ENCODE measurements at places on chromosomes 11 and 22.
A peak's percentile ranks its signal among the peaks of the same experiment; 100 is the strongest.

- peak overlapping the region; percentile 33 for H3K4me3 ChIP-seq
- H3K36me3 ChIP-seq, result no peaks in the 10 kb centered on the region
- peak; percentile 63 for DNase-seq
- peak overlapping the region; percentile 84 for H3K27ac ChIP-seq
- peaks cover 57% of the 10 kb centered on the region for H3K4me1 ChIP-seq
Measured at GRCh38 chr11:43555816-43556611, 124.5 kb upstream of the HSD17B12 start.

DNA sequence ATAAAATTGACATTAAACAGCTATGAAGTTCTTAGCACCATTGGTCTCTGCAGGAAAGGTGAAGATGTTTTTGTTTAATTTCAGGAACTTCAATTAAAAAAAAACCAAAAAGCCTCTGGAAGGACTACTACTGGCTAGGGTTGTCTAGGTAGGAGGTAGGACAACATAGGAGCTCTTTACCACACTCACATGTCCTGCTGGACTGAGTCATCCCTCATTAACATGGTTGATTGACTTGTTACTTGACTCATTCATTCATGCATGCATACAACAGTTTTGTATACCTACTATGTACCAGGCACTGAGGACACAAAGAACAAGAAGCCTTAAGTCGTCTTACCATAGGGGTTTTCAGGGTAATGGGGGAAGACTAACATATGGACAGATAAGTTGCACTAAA, 216.9 kb upstream of the ARHGAP20 start:
- H3K4me1 ChIP-seq, result no peaks in the 10 kb centered on the region
- no peak overlapping the region for H3K27ac ChIP-seq
- H3K36me3 ChIP-seq, result no peaks in the 10 kb centered on the region
- H3K4me3 ChIP-seq, result no peak overlapping the region

DNA sequence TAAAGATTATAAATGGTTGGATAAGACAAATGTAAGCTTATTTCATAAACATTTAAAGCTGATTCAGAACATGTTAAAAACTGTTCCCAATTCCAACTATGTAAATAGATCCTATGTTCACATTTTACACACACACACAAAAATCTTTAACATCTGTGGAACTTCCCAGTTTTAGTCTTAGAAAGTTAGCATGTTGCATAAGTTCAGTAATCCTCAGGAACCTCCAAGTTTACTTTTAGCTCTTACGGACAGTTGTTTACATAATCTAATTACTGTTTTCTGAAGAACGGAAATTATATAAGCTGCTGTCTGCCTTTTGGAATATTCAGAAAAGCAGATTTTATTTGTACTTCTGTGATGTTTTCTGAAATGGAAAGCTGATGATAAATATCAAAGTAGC, 53.3 kb downstream of the PANX1 start:
- no peaks in the 10 kb centered on the region for H3K27me3 ChIP-seq
- DNase-seq, result no peak
- no peak overlapping the region for H3K4me3 ChIP-seq

- no peaks in the 10 kb centered on the region for H3K27me3 ChIP-seq
- no peak overlapping the region for H3K4me3 ChIP-seq
- H3K27ac ChIP-seq, result no peak overlapping the region
- no peaks in the 10 kb centered on the region for H3K4me1 ChIP-seq
- H3K36me3 ChIP-seq, result peaks cover 5% of the 10 kb centered on the region
Measured at GRCh38 chr22:25358421-25359170, 139.2 kb downstream of the CRYBB2 start.

DNA sequence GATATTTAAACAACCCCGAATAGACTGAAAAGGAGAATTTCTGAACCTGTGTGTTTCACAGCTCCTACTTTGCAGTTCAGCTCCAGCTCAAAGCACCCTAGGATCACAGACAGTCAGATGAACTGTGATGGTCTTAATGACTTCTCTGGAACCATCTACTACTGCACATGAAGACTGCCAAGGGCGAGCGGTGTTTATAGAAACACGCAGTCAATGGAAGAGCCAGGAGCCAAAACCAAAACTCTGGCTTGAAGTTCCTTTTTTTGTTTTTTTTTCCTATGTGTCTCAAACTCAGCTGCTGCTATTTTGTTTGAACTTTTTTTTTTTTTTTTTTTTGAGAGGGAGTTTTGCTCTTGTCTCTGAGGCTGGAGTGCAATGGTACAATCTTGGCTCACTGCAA, 382.6 kb upstream of the SYN3 start:
- no peaks in the 10 kb centered on the region for H3K36me3 ChIP-seq
- H3K27ac ChIP-seq, result no peak overlapping the region
- H3K4me1 ChIP-seq, result no peaks in the 10 kb centered on the region

GRCh38 chr11:64854534-64855502, 10.4 kb upstream of the CDC42BPG start:
- H3K4me1 ChIP-seq, result no peaks in the 10 kb centered on the region
- no peak overlapping the region for H3K4me3 ChIP-seq
- H3K36me3 ChIP-seq, result peaks cover 7% of the 10 kb centered on the region
- H3K27me3 ChIP-seq, result no peaks in the 10 kb centered on the region
- H3K27ac ChIP-seq, result no peak overlapping the region

DNA sequence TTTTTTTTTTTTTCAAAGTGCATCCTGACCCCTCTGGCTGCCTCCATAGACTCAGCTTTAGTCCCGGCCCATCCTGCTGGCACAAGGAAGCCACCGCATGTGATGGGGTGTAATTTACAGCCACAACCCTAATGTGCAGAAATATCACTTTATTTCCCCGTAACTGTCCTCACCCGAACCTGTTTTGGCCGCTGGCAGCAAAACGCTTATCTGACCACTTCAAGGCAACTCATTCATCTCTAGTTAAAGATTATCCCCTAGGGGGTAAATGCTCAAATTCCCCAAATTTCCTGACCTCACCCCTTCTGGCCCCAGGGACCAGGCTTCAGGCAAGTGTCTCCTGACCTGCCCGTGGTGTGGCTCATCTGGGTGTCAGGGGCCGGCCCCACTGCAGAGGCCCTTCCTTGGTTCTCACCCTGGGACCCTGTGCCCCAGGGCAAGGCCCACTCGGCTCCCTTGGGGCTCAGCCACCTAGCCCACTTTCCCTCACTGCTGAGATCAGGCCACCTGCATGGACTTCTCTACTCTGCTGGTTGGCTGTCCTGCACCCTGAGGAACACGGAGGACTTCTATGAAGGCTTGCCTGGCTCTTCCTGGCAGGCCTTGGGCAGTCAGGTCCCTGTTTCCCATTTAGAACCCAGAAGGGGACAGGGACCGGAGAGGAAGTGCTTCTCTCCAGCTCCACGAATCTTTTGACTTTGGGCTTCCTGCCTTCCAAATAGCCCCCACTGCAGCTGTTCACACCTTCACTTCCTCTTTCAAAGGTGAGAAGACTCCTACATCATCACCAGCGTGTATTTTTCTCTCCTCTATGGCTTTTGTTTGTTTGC, 53.3 kb downstream of the WNT11 start:
- H3K27ac ChIP-seq, result no peak overlapping the region
- H3K36me3 ChIP-seq, result no peaks in the 10 kb centered on the region
- DNase-seq, result no peak
- H3K27me3 ChIP-seq, result no peaks in the 10 kb centered on the region
- peaks cover 4% of the 10 kb centered on the region for H3K4me1 ChIP-seq

GRCh38 chr11:3838504-3838903, 2.3 kb downstream of the RHOG start:
- DNase-seq, result no peak
- no peak overlapping the region for H3K27ac ChIP-seq
- no peak overlapping the region for H3K4me3 ChIP-seq
- no peaks in the 10 kb centered on the region for H3K36me3 ChIP-seq
- no peaks in the 10 kb centered on the region for H3K27me3 ChIP-seq

GRCh38 chr11:114612686-114613085, 17.1 kb upstream of the NXPE4 start:
- no peak for DNase-seq
- no peaks in the 10 kb centered on the region for H3K36me3 ChIP-seq
- no peak overlapping the region for H3K27ac ChIP-seq
- H3K4me1 ChIP-seq, result no peaks in the 10 kb centered on the region
- no peaks in the 10 kb centered on the region for H3K27me3 ChIP-seq

GRCh38 chr11:72812967-72813739, 1.1 kb upstream of the ATG16L2 start:
- H3K36me3 ChIP-seq, result no peaks in the 10 kb centered on the region
- H3K4me3 ChIP-seq, result peak overlapping the region; percentile 71
- DNase-seq, result peak; percentile 59
- H3K27ac ChIP-seq, result peak overlapping the region; percentile 99

DNA sequence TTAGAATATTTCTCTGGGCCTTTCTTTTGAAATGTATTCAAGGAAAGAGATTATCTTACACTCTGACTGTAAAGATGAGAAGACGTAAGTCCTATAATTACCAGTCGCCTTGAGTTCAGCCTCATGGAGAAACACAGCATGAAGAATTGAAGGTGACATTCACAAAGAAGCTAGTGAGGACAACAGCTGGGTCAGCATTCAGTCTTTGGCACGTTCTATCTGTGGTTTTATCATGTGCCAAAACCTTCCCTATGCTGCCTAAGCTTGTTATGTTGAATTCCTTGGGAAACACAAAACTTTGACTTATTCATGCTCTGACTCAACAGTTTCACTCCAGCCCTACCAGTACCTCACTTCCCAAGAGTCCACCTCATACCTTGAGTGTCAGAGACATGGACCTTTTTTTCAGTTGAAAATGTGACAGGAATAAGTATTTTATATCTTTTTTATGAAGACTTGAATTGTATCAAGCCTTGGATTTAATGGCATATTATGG, 198.8 kb upstream of the KIRREL3 start:
- peaks cover 2% of the 10 kb centered on the region for H3K4me1 ChIP-seq
- no peak overlapping the region for H3K27ac ChIP-seq
- no peak for DNase-seq
- no peaks in the 10 kb centered on the region for H3K27me3 ChIP-seq
- H3K4me3 ChIP-seq, result no peak overlapping the region

- H3K36me3 ChIP-seq, result no peaks in the 10 kb centered on the region
- no peak overlapping the region for H3K27ac ChIP-seq
- H3K27me3 ChIP-seq, result no peaks in the 10 kb centered on the region
- H3K4me3 ChIP-seq, result no peak overlapping the region
- DNase-seq, result peak; percentile 49
- peaks cover 17% of the 10 kb centered on the region for H3K4me1 ChIP-seq
Measured at GRCh38 chr11:13140028-13140870, 131.1 kb downstream of the RASSF10 start.

GRCh38 chr11:25094085-25094802, 597.4 kb downstream of the LUZP2 start:
- DNase-seq, result no peak
- H3K4me1 ChIP-seq, result no peaks in the 10 kb centered on the region
- H3K36me3 ChIP-seq, result no peaks in the 10 kb centered on the region
- H3K27ac ChIP-seq, result no peak overlapping the region
- no peak overlapping the region for H3K4me3 ChIP-seq
- H3K27me3 ChIP-seq, result no peaks in the 10 kb centered on the region

DNA sequence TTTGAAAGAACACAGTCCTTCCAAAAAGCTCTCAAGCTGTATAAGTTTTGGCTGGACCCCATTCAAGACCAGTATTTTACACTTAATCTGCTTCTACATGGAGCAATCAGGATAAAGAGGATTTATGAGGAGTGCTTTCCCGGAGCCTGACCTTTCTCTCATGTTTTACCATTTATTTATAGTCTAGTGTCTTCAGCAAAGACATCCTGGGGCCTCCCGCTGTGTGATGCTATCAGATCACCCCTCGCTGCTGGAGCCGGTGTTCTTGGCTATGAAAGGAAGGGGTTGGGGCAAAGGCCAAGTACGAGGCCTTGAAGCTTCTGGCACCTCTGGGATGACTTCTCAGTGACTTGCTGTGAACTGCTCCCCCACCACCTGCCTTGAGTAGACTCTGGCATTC, 189.6 kb downstream of the ADAMTS15 start:
- no peak overlapping the region for H3K4me3 ChIP-seq
- H3K36me3 ChIP-seq, result no peaks in the 10 kb centered on the region
- no peak for DNase-seq
- no peaks in the 10 kb centered on the region for H3K27me3 ChIP-seq
- peak overlapping the region; percentile 3 for H3K27ac ChIP-seq

DNA sequence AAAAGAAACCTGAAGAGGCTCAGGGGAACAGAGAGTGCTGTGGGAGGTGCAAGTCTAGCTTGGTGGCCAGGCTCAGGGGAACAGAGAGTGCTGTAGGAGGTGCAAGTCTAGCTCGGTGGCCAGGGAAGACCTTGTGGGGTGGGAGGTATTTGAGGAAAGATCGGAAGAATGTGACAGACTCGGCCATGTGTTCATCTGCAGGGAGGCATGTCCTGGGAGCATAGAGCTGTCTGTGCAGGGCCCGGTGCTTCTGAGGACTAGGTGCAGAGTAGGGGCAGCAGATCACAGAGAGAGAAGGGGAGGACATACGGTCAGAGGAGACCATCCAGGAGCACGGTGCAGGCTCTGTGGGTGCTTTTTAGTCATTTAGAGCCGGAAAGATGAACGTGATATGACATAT, 10.8 kb downstream of the IFITM10 start:
- H3K4me3 ChIP-seq, result no peak overlapping the region
- H3K27ac ChIP-seq, result no peak overlapping the region
- no peaks in the 10 kb centered on the region for H3K36me3 ChIP-seq
- H3K27me3 ChIP-seq, result peaks cover 16% of the 10 kb centered on the region
- no peaks in the 10 kb centered on the region for H3K4me1 ChIP-seq

Measured in cardiac muscle cell (in vitro differentiated cells and primary cell).